ENCODE measurements at places on chromosomes 13 and 19.

GRCh38 chr19:41575998-41576397 lies at the start of gene CEACAM21:
Gene CEACAM21, plus strand, starts transcription at chr19:41576166. Its CDS starts 109 bp downstream, at chr19:41576275.
- DNase-seq: no peak

GRCh38 chr13:112807653-112808376 lies 118.0 kb downstream of the ATP11A start:
- no peak for DNase-seq

DNA sequence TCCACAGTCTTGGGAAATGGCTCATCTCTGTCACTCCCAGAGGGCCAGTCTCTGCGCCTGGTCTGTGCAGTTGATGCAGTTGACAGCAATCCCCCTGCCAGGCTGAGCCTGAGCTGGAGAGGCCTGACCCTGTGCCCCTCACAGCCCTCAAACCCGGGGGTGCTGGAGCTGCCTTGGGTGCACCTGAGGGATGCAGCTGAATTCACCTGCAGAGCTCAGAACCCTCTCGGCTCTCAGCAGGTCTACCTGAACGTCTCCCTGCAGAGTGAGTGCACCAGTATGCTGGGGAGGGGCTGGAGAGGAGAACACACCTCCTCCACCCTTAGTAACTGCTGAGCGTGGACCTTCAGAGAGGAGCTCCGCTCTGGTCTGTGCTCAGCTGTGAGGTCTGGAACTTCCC lies 2.3 kb downstream of the SIGLEC9 start:
- no peak for DNase-seq

- no peak for DNase-seq
Observed at GRCh38 chr19:46241626-46242025, 12.1 kb downstream of the IGFL1 start.

GRCh38 chr13:73849292-73849691 lies 284.9 kb downstream of the KLF12 start:
- no peak for DNase-seq

DNA sequence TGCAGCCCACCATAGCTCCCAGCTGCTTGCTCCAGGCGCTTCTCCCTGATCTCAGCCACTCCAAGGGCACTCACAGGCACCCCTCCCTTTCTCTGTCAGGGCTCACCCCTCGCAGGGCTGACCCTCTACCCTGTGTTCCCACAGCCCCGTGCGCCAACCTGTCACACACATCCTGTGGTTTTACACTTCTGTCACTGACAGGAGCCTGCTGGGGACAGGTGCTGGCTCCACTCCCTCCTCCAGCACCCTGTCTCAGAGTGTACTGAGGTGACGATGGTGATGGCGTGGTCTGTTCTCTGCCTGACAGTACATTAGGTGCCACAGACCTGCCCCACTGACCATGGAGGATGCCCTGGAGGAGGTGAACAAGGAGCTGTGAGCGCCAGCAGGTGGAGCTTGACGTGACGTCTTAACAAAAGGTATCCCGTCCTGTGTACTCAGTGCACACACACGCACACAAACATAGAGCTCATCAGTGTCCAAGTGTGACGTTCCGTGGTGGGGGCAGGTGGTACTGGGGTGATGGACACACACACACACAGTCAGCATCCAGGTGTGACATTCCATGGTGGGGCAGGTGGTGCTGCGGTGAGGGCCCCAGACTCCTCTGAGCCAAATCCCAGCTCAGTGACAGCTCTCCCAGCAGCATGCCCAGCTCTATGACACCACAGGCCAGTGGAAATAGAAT lies 20.9 kb downstream of the C19orf44 start:
- DNase-seq: no peak

GRCh38 chr19:40592170-40592569 lies 9.0 kb upstream of the LTBP4 start:
- DNase-seq: no peak

DNA sequence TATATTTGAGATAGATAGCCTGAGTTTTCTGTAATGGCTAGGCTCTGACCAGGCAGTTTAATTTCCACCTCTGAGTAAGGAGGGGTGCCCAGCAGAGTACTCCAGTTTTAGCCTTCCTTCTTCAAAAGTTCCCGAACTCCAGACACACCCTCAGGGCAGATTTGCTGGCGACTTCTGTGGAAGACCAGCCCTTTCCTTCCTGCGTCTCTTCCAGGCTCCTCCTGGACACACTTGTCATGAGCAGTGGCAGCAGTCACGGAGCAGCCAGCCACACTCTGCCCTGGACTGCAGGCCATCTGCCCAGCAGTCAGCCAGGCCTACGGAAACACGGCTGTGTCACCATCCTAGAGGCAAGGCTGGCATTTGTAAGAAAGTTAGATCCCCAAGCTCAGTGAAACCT lies 6.6 kb upstream of the FLT1 start:
- DNase-seq: no peak

DNA sequence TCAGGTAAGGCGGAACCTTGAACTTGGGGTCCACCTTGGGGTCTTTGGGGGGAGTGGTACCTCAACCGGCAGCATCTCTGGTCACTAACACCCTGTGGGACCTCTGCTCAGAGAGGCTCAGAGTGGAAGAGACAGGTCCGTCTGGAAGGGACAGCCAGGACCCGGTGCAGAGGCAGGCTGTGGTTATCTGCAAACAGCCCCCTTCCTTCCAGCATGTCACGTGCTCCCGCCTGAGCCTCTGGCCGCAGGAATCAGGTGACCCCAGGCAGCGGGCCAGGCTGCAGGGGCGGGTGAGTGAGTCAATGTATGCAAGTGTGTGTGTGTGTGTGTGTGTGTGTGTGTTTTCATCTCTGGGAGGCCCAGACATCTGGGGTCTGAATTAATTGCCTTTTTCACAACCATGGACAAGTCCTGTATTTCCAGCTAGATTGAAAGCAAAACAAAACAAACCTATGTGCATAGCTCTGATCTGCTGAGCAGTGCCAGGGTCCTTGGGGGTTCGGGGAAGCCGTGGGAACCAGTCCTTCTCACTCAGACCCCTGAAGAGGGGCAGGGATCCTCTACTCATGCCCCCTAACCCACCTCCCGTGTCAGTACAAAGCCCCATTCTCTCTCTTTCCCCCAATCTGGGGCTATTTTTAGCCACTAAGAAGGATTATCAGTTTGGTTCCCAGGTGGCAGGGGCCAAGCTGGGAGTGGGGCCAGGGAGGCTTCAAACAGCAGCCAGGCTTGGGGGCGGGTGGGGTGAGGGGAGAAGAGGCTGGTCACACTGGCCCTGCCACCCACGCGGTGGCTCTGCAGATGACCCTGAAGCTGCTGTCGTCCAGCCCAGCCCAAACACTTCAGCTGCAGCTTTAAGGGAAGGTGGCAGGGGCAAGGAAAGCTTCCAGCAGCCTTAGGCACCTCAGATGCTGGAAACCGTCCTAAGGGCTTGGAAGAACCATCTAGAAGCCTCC lies 31.4 kb downstream of the CERS4 start:
- peak; percentile 75 for DNase-seq

DNA sequence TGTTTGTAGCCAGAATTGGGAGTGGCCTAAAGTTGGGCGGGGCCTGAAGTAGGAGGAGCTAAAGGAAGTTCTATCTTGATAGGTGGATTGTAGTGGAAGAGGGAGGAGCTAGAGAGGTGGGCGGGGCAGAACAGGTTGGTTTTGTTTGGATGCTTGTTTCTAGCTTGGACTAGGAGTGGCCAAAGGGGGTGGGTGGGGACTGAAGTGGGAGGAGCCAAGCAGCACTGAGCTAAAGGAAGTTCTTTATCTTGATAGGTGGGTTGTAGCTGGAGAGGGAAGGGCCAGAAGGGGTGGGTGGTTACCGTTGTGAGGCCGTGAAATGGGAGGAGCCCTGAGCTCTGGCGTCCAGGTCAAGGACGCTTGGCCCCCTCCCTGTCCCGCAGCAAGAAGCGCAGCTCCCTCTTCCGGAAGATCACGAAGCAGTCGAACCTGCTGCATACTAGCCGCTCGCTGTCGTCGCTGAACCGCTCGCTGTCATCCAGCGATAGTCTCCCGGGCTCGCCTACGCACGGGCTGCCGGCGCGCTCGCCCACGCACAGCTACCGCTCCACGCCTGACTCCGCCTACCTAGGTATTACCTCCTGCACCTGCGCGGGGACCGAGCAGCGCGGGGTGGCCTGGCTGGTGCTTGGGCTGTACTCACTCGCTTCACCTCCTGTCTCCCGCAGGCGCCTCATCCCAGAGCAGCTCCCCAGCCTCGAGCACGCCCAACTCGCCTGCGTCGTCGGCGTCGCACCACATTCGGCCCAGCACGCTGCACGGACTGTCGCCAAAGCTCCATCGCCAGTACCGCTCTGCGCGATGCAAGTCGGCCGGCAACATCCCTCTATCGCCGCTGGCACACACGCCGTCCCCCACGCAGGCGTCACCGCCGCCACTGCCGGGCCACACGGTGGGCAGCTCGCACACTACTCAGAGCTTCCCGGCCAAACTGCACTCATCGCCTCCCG lies 8.0 kb downstream of the DNASE2 start:
- no peak for DNase-seq

- DNase-seq: no peak
Observed at GRCh38 chr19:54325194-54325621, 12.2 kb upstream of the LILRA5 start.

GRCh38 chr19:7718668-7719067 lies 13.2 kb downstream of the CLEC4G start:
- no peak for DNase-seq

Data from AG09319 (cell line).